WERI-Rb-1 (cell line): ENCODE measurements at places on chromosomes 16 and 17.
A peak's percentile ranks its signal among the peaks of the same experiment; 100 is the strongest.

DNA sequence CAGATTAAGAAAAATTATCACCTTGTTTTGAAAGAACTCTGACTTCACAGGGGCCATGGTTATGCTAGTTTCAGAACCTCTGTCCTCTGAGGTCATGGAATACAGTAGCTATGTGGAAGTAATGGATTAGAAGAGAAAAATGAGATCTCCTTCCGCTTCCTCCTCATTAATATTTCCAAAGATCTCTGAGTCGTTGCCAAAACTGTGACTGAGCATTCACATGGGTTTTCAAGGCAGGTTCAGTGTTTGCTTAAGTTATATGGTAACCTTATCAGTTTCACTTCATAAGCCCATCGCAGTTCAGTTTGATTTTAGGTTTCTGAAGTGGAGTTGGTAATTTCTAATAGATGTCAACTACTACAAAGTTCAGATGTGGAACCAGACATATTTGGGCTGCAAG, 321.2 kb upstream of the SOX9 start:
- no peak for DNase-seq

GRCh38 chr16:31529108-31529936, 1.6 kb downstream of the AHSP start:
- no peak for DNase-seq

- DNase-seq, result no peak
These were observed 13.1 kb downstream of the KRT37 start for GRCh38 chr17:41411072-41411840.

GRCh38 chr16:27746076-27746855, 196.3 kb downstream of the KATNIP start:
- DNase-seq, result no peak

- peak; percentile 43 for DNase-seq
These were observed 551 bp downstream of the WDR81 start for GRCh38 chr17:1724869-1725641.

- DNase-seq, result no peak
These were observed 5.3 kb downstream of the ANKRD11 start for GRCh38 chr16:89484923-89485679.
